NCI-H2081 (cell line): ENCODE measurements at places on chromosomes 12 and 14.

GRCh38 chr14:103535081-103535890, 6.3 kb downstream of the TRMT61A start:
- no peak for DNase-seq

DNA sequence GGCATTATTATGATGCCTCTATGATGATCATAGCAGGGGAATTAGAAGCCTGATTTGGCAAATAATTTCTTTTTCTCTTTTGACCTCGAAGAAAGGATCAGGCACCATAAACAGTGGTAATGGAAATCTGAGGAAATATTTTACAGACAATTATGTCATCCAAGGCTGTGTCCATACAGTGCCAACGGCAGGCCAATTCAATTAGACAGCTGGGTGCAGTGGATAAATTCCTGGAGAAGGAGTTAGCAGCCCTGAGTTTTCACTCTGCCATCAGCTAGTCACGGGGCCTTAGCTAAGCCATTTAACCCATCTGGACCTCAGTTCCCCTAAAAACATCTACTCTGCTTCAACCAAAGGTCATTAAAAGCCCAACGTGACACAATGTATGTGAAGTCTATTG, 4.1 kb downstream of the TPH2 start:
- no peak for DNase-seq

DNA sequence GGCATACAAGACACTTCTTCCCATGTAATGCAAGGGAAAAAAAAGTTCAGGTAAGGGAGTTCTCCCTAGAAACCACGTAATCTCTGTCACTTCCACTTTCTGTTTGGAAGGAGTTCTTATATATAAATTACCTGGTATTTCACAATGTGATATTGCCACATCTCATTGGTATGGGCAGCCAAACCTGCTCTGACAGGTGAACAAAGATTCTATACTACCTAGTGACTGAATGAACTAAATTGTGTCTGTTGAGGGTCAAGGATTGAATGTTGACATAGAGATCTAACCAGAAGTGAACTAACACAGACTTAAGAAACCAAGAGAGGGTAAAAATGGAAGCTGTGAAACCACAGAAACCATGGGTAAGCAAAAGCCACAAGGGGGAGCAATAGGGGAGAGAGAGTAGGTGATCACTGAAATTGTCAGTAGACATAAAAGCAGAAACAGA, 161.3 kb downstream of the RPL10L start:
- peak; percentile 3 for DNase-seq

DNA sequence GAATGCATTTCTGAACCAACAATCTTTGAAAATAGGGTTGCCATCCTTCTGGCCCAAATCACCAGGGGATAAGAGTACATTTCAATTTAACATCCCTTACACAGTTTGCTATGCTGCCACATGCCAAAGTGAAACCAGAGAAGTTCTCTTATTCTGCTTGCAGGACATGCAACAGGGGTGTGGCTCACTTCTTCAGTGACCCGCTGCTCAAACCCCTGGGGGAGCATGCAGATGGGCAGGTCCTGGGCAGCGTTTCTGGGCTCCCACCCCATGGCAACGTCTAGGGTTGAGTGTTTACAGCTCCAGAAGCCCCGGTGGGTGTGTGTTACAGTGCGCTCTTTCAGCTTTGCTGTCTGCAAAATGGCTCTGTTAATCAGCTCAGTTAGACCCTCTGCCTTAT, 1306.3 kb upstream of the TMEM132C start:
- DNase-seq: no peak

GRCh38 chr14:104355101-104356019, 217.0 kb downstream of the KIF26A start:
- no peak for DNase-seq

GRCh38 chr14:29236401-29236800, 469.8 kb downstream of the FOXG1 start:
- DNase-seq: no peak

- DNase-seq: no peak
Observed at GRCh38 chr14:20035449-20035848, 389 bp downstream of the OR4K13 start.

- no peak for DNase-seq
Observed at GRCh38 chr14:32345311-32345791, 16.3 kb downstream of the AKAP6 start.

GRCh38 chr12:1978078-1978862, 26.0 kb downstream of the DCP1B start:
- DNase-seq: no peak

DNA sequence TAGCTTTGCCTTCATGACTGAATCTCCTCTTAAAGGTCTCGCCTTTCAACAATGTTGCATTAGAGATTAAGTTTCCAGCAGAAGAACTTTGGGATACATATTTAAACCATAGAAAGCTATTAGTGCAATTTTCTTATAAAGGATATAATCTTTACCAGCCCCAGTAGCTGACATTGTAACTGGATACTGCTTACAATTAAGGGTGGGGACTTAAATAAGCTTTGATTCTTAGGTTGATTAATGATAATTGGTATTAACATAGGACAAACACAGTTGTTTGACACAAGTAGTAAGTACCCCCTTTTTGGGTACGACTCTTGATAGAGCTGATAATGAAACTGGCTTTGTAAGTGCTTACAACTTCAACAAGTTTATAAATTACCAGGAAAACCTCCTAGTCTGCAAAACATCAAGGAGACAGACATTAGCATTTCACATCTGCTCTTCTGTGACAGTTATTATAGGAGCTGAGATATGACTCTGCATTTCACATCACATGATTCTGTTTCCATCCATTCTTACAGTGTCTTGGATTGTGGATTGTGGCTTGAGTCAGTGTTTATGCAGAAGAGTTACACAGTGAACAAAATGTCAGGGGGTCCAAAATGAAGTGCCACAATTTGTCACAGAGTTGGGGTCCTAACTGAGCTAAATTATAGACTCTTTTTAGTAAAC, 249.1 kb upstream of the E2F7 start:
- no peak for DNase-seq

GRCh38 chr12:32179011-32179395, 72.4 kb downstream of the BICD1 start:
- no peak for DNase-seq

DNA sequence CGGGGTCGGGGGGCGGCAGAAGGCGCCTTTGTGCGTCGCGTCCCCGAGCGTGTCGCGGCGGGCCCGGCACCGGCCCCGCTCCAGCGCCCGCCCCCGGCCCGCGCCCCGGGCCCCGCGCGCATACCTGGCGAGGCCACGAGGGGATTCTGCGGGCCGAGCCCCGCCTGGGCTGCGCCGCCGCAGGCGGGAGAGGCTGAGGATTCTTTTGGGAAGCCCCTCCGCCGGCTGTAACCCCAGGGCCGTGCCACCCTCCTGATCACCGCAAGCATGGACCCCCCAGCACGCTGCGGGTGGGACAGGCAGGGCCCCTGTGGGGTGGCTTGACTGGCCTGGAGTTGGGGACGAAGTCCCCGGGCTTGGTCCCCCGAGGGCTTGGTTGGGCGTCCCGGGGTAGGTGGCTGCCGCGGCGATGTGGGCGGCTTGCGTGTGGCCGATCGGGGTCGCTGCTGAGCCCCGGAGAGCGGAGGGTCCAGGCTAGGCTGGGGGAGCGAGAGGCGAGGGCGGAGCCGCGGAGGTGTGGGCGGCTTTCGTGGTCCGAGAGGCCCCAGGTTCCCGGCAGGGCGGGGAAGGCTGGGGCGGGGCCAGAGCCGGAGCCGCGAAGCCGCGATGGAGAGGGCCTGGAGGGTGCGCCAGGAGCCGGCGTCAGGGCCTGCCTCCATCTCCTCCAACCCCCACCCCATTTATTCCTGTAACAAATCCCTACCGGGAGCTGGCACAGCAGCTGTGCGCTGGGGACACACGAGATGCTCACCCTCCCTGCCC, 28.4 kb upstream of the GPR132 start:
- peak; percentile 59 for DNase-seq

GRCh38 chr12:87311206-87311605, 718.0 kb downstream of the C12orf50 start:
- no peak for DNase-seq
